HL-60 (cell line): ENCODE measurements at places on chromosomes 16 and 17.

DNA sequence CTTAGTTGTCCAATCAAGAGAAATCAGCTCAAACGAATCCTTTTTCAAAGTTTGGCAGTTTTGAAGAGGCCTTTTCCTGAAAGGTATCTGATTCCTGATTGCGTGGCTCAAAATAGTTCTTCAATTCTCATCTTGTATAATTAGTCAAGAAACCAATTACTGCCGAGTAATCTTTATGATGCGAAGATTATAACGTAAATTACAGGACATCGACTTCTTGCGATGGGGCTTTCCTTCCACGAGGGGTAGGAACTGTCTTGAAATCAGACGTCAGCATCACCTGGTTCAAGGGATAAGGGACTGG, 644 bp upstream of the ARL2BP start:
- DNase-seq: no peak

GRCh38 chr16:22912654-22913053, 98.7 kb downstream of the HS3ST2 start:
- DNase-seq: no peak

DNA sequence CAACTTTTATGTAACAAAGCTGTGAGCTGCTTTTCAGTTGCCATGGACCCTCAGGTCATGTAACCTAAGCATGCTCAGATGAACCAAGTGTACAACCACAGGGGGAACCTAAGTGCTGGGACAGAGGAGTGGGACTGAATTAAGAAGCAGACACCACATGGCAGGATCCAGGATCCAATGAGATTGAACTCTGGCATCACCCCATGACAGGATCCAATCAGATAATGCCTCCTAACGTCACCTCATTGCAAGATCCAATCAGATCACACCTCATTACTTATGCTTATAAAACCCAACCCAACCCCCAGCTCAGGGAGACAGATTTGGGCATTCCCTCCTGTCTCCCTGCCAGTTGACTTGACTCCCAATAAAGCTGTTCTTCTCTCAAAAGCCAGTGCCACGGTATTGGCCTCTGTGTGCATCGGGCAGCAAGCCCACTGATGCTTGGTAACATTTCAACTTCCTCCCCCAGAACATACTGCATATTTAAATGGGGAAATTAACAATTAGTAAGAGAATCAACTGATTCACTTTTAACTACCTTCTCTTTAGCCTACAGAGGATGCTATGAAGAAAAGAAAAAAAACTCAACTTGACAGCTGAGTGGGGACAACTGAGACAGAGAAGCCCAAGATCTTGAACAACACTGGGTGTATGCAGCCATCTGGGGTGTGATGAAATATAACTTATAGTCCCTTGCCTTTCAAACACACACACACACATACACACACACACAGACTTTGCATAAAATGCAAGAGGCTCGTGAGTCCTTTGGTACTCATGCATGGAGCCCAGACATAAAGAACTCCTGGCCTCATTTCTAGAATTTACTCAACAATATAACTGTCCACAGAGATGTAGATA, 148.4 kb downstream of the SLC39A11 start:
- no peak for DNase-seq

- DNase-seq: no peak
Observed at GRCh38 chr17:34623856-34624766, 44.7 kb downstream of the TMEM132E start.

- DNase-seq: peak; percentile 73
Observed at GRCh38 chr17:19978209-19978802, 678 bp upstream of the AKAP10 start.

- no peak for DNase-seq
Observed at GRCh38 chr16:86739808-86740207, 161.5 kb downstream of the FOXL1 start.

DNA sequence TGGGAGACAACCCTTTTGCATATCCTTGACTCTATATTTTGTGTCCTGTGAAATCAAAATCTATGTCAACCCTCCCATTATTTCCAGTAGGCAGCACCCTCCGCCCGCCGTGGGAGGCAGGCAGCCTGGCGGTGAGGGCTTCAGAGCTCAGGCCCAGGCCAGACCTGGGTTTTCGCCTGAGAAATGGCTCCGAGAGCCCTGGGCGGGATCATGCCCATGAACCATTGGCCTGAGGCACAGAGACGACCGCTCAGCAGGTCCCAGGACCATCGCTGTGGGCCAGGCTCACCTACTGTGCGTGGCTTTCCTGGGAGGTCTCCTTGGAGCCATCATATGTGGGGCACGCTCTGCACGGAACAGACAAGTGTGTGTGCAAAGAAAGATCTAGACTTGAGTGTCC, 6.3 kb upstream of the SLC38A8 start:
- DNase-seq: no peak

DNA sequence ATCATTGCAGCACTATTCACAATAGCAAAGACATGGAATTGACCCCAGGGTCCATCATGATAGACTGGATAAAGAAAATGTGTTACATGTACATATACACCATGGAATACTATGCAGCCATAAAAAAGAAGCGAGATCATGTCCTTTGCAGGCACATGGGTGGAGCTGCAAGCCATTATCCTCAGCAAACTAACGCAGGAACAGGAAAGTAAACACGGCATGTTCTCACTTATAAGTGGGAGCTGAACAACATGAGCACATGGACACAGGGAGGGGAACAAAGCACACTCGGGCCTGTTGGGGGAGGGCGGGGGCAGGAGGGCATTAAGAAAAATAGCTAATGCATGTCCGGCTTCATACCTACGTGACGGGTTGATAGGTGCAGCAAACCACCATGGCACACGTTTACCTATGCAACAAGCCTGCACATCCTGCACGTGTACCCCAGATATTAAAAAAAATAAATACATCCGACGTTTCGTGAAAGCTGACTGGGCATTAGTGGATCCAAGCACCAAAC, 28.9 kb downstream of the ZNF778 start:
- no peak for DNase-seq

DNA sequence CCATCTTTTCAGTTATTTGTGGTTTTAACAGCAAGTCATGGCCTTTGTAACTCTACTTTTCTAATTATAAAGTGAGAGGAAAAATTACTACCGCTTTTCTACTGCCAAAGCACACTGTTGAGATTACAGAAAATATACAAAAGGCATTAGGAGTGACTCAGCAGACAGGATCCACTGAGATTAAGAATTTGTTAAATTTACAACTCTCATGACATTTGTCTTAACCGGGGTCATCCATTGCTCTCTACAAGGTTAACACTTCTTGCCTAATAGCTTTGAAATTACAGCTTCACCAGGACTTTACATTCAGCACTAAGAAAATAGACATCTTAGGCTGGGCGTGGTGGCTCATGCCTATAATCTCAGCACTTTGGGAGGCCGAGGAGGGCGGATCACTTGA, 93.4 kb downstream of the SSH2 start:
- DNase-seq: no peak

GRCh38 chr17:58401287-58401686, 16.0 kb downstream of the RNF43 start:
- DNase-seq: no peak

- peak; percentile 73 for DNase-seq
Observed at GRCh38 chr17:601244-601925, 113.3 kb downstream of the VPS53 start.

DNA sequence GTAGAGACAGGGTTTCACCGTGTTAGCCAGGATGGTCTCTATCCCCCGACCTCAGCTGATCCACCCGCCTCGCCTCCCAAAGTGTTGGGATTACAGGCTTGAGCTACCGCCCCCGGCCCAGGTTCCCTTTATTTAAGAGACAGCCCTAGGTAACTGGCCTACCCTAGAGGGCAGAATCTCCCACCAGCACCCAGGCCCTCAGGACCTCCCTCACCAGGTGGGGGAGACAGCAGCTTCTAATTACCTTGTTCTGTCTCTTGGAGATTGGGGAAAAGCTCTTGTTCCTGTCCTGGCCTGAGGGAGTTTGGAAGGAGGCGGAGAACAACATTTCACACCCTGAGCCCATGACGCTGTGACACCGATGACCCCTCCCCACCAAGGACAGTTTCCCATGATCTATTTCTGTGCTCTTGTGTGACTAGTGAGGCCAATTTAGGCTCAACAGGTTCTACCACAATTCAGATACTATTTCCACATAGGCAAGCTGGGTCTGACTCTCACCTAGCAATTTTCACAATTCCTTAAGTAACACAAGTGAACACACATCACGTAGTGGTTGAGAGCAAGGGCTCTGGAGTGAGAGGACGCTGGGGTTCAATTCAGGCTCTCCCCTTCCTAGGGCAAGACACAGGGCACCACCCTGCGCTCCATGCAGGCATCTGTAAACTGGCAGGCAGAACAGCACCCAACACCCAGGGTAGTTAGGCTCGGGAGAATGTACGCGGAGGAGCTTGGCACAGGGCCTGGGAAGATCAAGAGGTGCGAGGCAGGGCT, 20.4 kb downstream of the HDAC5 start:
- DNase-seq: no peak

GRCh38 chr17:36999471-36999870, 50.7 kb downstream of the AATF start:
- DNase-seq: peak; percentile 67

DNA sequence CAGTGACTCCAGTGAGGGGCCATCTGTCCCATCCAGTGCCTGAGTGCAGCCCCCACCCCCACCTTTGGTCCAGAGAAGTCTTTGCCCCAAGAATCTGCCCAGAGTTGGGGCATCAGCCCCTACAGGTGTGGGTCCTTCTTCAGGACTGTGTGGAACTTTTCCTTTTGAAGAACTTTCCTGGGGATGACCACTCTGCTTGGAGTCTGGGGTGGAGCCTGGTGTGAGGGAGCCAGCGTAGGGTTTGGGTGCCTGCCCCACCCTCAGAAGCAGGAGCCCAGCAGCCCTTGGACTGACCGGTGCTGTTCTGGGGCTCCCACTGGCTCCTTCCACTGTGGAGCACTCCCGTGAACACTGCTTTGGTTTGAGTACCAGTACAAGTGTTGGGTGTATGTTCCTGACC, 19.3 kb downstream of the MPRIP start:
- no peak for DNase-seq

GRCh38 chr17:46758614-46759013, 59.9 kb downstream of the WNT3 start:
- no peak for DNase-seq

GRCh38 chr17:869567-870525, 87.7 kb downstream of the MRM3 start:
- no peak for DNase-seq

GRCh38 chr17:43104665-43105064, 20.5 kb downstream of the BRCA1 start:
- DNase-seq: no peak
